Left renal pelvis (tissue), 4 donors: ENCODE measurements at places on chromosomes 7 and 10.
A peak's percentile ranks its signal among the peaks of the same experiment; 100 is the strongest.

DNA sequence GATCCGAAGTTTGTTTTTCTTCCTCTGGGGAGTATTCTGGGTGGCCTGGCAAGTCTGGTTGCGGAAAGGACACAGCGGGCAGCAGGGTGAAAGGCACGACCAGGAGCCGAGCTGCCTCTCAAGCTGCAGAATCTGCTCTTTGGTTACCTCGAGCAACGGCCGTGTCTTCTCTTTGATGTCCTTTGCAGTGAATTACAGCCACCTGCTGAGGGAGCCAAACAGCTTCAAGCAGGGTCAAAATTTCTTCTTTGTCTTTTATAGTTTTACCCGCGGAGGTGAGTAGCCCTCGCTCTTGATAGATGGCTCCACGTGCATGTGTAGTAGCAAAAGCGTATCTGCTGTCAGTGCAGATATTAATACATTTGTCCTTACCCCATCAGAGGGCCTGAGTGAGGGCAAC, 177.3 kb upstream of the MBL2 start:
- DNase-seq, result no peak

GRCh38 chr7:76220185-76221057, 18.7 kb downstream of the SRRM3 start:
- no peak for DNase-seq

DNA sequence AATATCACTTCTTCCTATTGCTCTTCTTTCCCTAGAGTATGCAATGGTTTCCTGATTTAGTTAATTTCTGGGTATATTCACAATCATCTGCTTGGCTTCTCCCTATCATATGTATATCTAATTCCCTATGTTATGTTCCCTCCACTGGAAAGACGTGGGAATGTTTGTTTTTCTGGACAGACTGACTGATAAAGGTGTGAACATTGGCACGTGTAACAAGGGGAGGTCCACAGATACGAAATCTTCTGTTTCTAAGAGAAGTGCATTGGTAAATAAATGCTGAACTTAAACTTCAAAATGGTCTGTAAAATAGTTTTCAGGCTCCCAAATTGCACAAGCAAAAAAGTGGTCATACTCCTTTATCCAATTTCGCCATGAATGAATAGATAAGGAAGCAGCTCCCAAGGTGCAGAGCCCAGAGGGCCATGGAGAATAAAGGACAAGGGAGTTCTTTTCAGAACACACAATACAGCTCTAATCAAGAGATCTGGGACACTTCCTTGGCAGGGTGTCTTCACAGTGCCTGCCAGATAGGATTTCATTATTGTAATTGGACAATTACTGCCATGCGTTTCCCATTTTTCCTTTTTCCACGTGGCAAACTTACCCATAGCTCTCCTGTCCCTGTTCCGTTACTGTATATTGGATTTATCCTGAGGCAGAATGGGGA, 141.9 kb downstream of the RNF133 start:
- no peak for DNase-seq

DNA sequence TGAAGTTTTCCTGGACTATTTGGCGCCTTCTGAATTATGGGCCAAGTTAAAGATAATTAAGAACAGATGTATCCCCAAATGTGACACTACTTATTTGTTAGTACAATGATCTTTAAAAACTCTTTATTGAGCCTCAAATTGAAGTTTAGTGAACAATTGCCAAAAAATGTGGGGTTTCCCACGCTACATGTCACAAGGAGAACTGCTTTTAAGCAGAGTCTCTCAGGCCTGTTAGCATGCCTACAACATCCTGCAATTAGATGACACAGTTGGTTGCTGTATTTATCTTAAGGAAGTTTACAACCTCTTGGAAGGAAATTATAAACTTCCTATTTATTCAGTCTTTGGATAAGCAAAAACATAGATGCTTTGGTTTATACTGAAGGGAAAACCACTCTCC, 733.0 kb downstream of the TNS3 start:
- DNase-seq, result no peak

DNA sequence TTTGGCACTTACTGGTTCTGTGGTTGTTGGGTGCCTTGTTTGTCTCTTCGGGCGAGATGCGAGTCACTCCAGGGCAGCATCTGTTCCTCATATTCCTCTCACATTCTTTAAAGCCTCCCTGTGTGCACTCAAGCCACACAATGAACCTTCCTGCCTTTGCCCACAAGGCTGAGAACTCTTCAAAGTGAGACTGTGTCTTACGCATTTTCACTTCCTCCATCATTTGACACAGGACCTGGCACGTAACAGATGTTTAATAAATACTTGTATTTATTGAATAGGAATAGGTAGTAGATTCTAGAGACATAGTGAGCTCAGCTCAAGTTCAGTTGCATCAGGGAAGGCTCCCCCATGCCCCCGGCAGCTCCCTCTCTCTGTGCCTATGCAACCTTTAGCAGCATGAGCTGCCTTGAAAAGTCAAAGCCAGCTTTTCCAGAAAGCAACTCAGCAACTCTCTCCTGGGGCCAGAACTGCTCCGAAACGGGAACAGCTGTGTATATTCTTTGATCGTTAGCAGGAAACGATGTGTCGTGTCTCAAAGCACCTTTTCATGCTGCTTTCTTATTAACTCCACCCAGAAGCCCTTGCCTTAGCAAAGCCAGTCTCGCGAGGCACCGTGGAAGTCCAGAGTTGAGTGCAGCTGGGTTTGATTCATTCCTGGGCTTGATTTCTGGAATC, 97.5 kb downstream of the PFKFB3 start:
- no peak for DNase-seq

- peak; percentile 61 for DNase-seq
Observed at GRCh38 chr7:21945454-21946221, at the start of gene CDCA7L. Gene CDCA7L (minus strand): TSS chr7:21945899. CDS start chr7:21945804, 95 bp downstream.

- DNase-seq, result no peak
Observed at GRCh38 chr7:132547821-132548220, 28.4 kb downstream of the PLXNA4 start.

GRCh38 chr10:93352638-93353383, 129.3 kb downstream of the MYOF start:
- DNase-seq, result no peak

GRCh38 chr10:780536-781524, 91.4 kb upstream of the DIP2C start:
- DNase-seq, result no peak

GRCh38 chr7:2979951-2980350, 63.7 kb downstream of the CARD11 start:
- DNase-seq, result no peak

DNA sequence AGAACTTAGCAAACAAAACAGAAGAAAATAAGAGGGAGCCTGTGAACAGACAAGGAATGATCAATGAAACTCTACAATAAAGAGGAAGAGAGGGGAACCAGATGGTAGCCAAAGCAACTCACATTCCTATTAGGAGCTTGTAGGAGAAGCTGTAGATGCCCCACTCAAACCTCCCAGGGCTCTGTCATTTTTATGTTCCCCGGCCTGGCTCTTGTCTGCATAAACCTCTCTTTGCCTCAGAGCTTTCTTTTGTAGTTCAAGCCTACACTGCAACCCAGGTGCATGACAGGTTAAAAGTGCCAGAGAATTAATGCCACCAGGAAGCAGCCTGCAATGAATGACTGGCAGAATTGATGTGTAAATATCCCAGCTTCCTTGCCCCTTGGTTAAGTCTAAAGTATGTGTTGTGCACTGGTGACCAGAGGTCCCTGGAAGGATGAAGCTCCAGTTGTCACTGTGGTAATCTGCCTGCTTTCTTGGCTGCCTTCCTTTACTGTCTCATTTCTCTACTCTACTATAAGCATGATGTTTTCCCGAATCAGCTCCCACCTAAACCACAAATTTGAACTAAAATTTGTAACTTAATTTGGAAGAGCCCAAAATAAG, 40.4 kb downstream of the HDAC9 start:
- no peak for DNase-seq

GRCh38 chr10:62050893-62051433, 149.5 kb downstream of the ARID5B start:
- no peak for DNase-seq

- DNase-seq, result no peak
Observed at GRCh38 chr10:9012312-9012711, 957.8 kb downstream of the GATA3 start.

DNA sequence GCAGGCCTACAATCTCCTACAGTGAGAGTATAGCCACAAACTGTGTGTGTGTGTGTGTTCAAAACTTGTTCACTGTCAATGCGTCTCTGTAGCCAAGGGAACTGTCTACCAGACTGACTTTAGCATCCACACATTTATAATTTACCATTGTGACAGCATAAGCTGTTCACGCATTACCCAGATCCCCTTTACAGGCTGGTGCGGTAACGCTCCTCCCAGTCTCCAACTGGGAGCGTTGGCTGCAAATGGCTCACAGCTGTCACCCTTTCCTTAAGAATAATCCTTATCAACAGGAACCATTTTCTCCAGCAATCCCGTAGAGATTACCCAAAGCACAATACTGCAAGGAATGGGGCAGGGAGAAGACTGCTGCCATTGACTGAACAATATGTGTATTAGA, 199.5 kb downstream of the GPAM start:
- no peak for DNase-seq

- no peak for DNase-seq
Observed at GRCh38 chr7:44065431-44066110, at the start of gene PGAM2. Gene PGAM2 (minus strand): TSS chr7:44065567. CDS start chr7:44065529, 38 bp downstream.

DNA sequence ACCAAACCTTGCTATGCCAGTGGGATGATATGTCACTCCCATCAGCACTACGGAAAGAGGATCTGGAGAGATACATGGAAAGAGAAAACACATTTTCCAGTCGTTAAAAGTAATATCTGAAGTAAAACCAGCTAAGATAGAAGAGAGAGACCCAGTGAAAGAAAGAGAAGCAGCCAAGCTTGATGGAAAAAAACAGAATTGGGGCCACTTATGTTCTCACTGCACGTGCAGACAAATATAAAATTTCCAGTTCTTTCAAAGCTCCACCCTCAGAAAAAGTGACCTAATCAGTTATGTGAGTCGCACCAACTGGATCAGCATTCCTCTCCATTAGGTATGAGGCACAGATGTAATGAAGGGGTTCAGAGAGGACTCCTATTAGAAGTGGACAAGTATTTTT, 266.1 kb downstream of the MTERF1 start:
- DNase-seq, result no peak

GRCh38 chr10:10792681-10793080, 225.0 kb upstream of the CELF2 start:
- peak; percentile 37 for DNase-seq

GRCh38 chr10:17836942-17837341, 27.8 kb downstream of the MRC1 start:
- DNase-seq, result no peak

DNA sequence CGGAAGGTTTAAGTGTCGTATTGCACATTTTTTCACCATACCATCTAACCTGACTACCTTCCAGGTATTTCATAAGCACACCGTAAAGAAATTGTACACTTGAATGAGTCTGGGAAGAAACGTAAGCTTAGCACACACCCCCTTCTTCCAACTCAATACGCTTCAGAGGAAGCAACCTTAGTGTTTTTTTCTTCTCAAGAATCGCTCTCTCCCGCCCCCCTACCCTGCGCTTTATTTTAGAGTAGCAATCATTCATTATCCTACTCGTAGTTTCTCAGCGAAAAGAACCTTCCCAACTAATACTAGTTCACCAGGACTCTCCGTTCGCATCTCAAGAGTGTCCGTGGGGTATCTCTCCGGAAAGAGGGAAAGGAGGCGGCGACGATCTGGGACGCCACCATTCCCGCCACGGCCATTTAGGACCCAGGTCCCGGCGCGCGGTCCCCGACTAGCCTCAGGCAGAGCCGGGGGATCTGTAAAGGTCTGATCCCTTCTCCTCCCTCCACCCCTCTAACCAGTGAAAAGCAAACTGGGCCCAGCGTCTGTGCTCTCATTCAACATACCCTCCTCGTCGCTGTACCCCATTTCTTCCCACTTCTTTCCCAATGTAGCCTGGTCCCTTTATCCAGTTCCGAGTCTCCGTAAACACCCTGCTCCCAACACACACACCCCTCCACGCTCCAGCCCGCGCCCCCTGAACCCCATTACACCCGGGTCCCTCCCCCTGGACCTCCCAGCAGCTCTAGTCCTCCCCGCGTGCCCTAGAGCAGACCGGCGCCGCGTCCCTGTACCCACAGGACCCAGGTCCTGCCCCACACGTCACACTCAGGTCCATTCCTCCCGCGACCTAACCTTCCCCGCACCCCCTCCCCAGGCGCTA, 16.0 kb downstream of the MYOZ1 start:
- peak; percentile 47 for DNase-seq

GRCh38 chr10:117184821-117185220, 12.5 kb upstream of the KCNK18 start:
- no peak for DNase-seq

DNA sequence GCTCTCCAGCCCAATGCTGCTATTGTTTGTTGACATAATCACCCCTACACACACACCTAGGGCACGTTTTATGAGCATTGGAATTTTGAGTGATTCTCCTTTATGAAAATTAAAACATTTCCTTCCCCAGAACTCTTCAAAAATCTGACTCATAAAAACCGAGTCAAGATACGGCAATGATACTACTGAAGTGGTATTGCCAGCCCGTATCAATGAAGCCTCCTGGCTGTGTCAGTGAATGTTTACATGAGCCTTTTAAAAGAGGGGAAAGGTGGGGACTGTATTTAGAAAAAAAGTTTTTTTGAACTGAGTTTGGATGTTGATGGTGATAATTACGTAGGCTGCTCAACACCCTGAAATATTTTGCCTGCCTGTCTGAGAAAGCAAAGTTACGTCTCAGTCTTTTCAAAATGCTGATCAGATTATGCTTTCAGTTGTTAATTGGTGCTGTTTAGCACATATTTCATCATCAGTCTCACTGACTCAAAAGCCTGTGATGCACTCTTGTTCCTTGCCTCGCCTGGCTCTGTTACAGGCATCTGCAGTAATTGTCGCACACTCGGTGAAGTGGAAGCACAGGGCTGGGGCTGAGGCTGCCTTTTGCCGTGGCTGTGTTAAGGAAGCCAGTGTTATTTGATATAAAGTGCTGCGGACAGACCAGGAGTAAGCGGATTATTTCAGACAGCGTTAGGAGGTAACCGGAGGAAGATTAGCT, 157.4 kb upstream of the TCF7L2 start:
- DNase-seq, result no peak

DNA sequence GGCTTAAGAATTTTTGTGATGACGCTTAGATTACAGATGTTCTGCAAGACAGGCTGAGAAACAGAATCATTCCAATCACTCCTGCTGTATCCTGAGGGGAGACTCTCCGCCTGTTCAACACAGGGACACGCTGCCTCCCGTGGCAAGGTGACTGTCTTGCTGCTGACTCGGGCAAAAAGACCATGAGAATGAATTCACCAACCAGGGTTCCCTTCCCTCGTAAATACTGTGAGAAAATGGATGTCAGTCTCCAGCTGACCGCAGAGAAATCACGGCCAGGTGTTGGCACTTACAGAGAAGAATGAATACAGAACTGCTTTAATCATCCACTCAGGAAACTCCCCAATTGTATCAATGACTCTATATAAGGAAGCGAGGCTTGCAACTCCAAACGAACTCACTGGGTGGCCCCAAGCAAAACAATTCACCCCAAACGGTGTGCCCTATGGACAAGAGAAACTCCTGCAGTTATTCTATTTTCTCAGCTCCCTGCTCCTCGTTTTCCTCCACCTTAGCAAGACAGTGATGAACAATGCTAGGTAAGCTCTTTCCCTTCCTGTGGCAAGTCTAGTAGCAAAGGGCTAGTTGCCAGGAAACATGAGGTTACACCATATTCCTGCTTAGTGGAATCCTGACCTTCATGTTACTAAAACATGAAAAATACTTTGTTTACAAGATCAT, 22.8 kb downstream of the GNA12 start:
- DNase-seq, result no peak
